NCI-H1694 treated with DMSO at 0.1 percent for 48 hours (cell line): ENCODE measurements at places on chromosomes 4 and X.

- no peak for DNase-seq
These were observed 50.1 kb downstream of the CENPVL3 start for GRCh38 chrX:51568586-51568985.

- DNase-seq = no peak
These were observed 662.2 kb upstream of the BOD1L1 start for GRCh38 chr4:14289708-14290107.

DNA sequence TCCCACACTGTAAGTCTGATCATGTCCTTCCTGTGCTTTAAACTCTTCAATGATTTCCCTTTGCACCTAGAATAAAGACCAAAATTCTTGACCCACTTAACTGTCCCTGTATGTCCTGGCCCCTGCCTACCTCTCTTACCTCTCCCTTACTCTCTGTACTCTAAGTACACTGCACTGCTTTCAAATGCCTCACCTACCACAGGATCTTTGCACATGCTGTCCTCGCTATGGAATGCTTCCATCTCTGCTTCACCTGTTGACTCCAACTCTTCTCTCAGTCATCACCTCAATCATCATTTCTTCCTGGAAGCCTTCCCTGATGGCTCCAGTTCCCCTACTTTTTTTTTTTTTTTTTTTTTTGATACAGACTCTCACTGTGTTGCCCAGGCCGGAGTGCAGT, 29.0 kb upstream of the SEPTIN6 start:
- no peak for DNase-seq

DNA sequence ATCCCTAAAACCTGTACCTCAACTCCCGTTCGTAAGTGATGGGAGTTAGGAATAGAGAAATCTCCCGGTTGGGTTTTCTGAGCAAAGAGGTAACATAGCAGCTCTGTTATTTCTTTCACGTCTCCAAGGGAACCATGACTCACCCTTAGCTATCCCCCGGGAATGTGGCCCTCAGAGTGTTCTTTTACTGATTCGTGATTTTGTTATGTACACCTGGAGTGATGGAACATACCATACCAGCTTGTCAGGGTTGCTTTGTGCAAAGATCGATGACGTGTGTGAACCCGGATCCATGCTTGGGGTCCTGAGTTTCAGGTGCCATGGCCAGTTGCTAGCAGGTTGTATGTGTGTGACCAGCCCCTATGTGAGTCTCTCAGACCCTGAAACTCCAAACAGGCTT, 52.6 kb downstream of the HPRT1 start:
- no peak for DNase-seq

GRCh38 chr4:186058980-186059316, 10.0 kb upstream of the TLR3 start:
- DNase-seq = no peak

DNA sequence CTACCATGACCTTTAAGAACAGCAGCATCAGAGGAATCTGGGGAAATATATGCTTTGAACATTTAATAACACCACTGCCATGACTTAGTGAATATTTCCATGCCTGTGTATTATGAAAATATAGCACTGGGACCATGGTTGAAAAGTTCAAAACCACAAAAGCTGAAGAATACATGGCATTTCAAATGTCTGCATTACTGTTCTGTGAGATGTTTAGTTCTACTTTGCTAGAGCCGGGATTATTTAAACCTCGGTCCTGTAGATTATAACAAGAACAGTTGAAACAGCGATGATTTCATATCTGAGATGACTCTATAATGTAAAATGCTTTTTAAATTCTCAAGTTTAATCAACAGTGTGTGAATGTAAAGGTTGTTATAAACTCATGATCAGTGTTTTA, 126.7 kb upstream of the AGA start:
- no peak for DNase-seq

GRCh38 chr4:189049682-189050081, 891.0 kb upstream of the FRG1 start:
- DNase-seq = no peak

- no peak for DNase-seq
These were observed 55.4 kb downstream of the CLCN3 start for GRCh38 chr4:169675825-169676224.

DNA sequence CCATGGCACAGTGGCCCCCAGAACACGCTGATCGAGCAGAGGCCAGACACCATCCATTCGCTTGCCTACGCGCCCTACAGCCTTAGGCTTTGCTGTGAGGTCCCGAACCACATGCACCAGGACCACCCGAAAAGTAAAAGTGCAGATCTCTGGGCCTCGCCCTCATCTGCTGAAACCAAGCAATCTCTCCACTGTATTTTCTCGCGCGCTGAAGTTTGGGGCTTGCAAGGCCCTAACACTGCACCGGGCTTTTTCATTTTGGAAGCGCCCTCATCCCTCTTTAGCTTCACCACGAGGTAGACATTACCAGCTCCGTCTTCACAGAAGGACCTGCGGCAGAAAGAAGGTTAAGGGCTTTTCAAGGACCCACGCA, 21.2 kb downstream of the NKX3-2 start:
- no peak for DNase-seq

- DNase-seq = no peak
These were observed 83.6 kb downstream of the NBDY start for GRCh38 chrX:56812515-56813105.

- DNase-seq = peak; percentile 71
These were observed 1.9 kb downstream of the KLHL15 start for GRCh38 chrX:24024819-24025740.

DNA sequence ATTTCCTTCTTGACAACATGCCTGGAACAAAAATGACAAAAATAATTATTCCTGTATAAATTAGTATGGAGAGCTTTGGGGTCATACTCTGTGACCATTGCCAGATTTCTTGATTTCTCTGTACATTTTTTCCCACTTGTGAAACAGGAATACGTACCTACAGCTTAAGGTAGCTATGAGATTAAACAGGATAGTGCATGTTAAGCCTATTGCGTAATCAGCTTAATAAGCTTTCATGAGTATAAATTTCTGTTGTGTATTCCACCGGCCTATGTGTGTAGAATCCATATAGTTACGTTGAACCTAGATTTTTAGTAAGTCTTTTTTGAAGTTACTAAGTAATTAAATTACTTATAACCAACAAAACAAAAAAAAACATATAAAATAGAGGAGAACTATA, 334.9 kb downstream of the DCTD start:
- DNase-seq = no peak

GRCh38 chrX:16653424-16653823, 3.5 kb downstream of the S100G start:
- DNase-seq = no peak

- no peak for DNase-seq
These were observed 12.8 kb upstream of the BOD1L1 start for GRCh38 chr4:13640149-13640940.

DNA sequence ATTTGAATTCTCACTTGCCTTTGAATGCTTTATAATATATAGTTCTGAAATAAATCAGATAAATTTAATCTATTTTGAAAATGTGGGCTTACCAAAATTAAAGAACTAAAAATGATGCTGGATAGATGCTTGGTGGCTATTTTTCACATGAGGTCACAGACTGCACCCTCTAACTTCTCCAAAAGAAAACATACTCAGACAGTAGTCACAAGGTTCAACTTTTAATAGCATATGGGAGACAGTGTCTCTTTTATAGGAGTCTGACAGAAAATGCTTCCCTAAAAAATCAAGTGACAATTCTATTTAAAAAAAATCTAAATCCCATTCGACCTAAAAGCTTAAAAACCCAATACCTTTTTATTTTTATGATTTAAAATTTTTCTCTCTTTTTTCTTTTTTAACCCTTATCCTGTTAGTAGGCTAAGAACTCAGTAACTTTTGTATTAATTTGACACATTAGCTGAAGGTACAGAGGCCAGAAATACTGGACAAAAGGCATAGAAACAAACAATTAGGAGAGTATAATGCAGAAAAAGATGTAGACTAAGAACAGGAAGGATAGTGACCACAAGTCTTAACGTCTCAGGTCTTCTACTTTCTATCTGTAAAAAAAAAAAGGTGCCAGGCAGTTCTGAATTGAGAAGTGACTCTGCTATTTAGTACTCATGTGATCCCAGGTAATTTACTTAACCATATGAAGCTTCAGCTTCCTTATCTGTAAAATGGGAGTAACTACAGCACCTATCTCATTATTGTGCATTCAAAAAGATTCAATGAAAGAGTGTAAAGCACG, 7.6 kb downstream of the TIGD4 start:
- DNase-seq = no peak

DNA sequence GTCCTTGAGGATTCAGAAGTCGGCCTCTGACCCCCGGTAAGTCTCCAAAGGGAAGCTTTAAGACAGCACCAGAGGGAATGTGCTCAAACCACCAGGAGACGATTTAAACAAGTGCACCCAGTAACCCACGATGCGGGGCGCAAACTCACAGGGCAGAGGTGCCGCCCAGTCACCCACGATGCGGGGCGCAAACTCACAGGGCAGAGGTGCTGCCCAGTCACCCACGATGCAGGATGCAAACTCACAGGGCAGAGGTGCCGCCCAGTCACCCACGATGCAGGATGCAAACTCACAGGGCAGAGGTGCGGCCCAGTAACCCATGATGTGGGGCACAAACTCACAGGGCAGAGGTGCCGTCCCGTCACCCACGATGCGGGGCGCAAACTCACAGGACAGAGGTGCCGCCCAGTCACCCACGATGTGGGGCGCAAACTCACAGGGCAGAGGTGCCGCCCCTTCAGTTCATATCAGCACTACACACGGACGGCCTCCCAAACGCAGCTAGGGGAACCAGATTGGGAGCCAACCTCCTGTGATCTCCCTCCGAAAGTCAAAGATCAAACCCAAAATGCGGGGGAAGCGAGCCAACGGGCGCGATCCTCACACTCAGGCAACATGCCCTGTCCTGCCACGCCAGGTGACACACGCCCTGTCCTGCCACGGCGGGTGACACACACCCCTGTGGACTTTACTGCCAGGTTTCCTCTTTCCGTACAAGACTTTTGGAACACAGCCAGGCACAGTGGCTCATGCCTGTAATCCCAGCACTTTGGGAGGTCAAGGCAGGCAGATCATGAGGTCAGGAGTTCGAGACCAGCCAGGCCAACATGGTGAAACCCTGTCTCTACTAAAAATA, 11.3 kb downstream of the PPP2R3B start:
- no peak for DNase-seq
